ENCODE measurements at places on chromosomes 2 and 18.

DNA sequence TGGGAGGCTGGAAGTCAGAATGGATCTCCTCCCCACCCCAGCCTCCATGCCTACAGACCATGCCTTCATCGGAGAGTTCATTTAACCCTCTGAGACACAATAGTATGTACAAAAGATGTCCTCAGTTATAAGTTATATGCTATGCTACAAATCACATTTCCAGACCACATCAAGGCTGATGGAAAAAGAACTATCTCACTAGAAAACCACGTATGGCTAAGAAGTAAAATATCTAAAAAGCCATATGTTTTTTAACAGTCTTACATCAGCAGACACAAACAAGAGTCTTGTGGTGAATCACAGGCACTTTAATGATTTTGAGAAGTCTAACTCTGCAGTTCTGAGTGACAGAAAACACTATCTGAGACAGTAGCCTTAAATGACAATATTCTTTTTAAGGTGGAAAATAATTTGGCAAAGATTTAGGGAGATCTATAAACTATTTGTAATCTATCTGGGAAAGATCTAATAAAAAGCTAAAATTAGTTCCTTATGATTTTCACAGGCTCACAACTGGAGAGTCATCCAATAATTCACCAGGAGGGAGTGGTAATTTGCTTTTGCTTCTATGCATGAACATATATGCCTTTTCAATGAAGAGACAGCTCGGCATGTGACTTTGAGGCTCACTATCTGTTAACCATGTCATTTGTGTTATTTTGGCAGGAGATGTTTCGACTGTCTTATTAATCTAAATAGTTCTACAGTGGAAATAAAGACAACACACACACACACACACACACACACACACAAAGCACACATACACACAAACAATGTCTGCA is 197.5 kb downstream of the IRS1 start:
- DNase-seq: no peak

- peak; percentile 26 for DNase-seq
These were observed 50.0 kb downstream of the TMEM163 start for GRCh38 chr2:134668821-134669220.

- DNase-seq: no peak
These were observed 28.7 kb upstream of the LRRC30 start for GRCh38 chr18:7202169-7202568.

- DNase-seq: no peak
These were observed 525.9 kb downstream of the TMEM182 start for GRCh38 chr2:103287746-103288145.

DNA sequence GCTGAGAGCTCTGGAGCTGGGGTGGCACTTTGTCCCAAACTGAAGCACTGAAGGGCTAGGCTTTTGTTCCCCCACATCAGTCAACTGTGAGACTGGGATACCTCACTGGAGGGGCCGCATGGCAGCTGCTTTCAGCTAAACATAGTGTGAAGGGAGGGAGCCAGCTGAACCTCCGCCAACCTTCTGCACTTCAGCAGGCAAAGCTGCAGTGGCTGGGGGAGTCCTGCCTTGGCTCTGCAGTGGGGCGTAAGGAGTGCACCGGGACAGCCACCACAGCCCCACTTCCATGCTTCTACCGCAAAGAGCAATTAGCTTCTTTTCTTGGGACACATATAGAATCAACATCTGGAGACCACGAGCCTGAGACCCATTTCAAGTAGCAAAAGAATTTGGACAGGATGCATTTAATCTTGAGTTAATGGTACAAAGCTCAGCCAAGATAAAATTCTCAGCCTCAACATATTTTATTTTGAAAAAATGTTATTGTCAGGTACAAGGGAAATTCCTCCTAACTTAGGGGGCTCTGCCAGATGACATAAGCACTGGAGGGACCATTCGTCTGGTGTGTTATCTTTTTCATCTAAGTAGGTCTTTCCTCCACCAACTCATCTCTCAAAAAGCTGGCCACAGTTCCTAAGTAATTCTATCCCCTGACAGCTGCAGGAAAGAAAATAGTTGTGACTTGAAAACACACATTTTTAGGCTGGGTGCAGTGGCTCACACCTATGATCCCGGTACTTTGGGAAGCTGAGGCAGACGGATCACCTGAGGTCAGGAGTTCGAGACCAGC is 25.6 kb upstream of the MYCN start:
- DNase-seq: no peak

DNA sequence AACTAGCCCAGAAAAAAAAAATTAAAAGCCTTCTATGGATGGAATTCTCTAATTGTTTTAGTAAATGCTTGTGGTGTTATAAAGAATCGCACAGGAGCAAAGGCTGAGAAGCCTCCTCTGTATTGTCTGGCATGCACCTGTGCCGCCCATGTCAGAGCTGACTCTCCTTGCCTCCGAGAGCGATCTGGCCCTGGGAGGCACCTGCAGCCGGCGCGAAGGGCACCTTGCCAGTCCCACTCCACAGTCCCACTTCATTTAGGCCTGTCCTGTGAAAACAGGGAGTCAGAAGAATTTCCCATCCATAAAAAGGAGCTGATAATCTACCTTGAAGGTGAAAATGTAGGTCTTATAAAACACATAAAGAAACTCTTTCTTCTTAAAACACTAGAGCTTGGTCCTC is 170.9 kb upstream of the PXDN start:
- no peak for DNase-seq

- no peak for DNase-seq
These were observed 107.5 kb downstream of the TTC27 start for GRCh38 chr2:32735348-32735747.

GRCh38 chr2:198545411-198545810 is 741.0 kb downstream of the PLCL1 start:
- no peak for DNase-seq

- no peak for DNase-seq
These were observed 116.5 kb downstream of the DOCK10 start for GRCh38 chr2:224925810-224926100.

GRCh38 chr2:73337828-73338227 is 44.5 kb upstream of the EGR4 start:
- no peak for DNase-seq

DNA sequence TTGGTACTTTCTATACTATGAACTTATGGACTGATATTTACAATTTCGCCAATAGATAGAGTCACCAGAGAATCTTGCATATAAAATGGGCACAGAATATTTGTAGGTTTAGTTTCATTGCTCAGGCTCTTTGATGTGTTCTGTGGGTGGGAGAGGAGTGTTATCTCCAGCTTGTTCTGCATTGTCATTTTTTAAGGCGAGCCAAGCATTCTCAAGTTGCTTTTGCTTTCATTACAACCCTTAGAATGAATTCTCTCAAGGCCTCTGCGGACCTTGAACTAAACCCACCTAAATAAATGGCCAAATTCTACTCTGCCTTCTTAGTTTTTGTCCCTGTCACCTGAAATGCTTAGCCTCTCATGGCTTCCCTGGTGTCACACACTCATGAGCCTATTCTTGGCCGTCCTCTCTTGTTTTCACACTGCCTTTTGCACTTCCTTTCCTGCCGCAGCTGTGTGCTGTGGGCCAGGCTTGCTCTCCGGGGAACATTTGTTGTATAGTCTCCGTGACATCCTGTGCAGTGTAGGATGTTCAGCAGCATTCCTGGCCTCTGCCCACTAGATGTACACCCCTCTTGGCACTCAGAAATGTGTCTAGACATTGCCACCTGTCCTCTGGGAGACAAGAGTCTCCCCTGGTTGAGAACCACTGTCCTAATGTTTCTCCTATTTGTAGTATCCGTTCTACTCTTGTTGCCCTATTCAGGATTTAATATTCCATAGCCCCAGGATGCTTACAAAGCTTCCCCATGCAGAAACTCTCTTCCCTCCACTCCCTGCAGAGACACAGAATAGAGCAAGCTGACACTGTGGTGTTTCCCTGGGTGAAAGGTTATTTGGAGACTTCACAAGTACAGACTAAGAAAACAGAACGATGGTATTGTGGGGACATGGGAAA is 255.6 kb downstream of the PTPRM start:
- DNase-seq: no peak

GRCh38 chr2:170005702-170006101 is 172.2 kb upstream of the MYO3B start:
- no peak for DNase-seq

DNA sequence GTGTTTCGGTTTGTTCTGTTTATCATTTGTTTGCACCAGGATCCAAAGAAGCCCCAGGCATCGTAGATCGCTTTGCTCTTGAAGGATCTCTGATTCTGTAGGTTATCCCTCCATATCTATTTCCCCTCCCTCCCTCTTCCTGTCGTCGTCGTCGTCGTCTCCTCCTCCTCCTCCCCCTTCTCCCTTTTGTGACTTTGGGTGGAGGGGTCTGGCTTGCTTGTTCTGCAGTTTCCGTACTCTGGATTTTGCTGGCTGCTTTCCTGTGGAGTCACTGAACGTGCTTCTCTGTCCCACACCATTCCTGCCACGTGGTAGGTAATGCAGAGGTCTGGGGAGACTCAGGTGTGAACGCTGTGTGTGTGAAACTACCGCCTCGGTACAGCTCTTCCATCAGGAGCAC is 225.0 kb downstream of the LDLRAD4 start:
- no peak for DNase-seq

GRCh38 chr2:26455037-26455669 is 22.8 kb downstream of the OTOF start:
- DNase-seq: no peak

- DNase-seq: no peak
These were observed 6.4 kb downstream of the GPR35 start for GRCh38 chr2:240631548-240632305.

DNA sequence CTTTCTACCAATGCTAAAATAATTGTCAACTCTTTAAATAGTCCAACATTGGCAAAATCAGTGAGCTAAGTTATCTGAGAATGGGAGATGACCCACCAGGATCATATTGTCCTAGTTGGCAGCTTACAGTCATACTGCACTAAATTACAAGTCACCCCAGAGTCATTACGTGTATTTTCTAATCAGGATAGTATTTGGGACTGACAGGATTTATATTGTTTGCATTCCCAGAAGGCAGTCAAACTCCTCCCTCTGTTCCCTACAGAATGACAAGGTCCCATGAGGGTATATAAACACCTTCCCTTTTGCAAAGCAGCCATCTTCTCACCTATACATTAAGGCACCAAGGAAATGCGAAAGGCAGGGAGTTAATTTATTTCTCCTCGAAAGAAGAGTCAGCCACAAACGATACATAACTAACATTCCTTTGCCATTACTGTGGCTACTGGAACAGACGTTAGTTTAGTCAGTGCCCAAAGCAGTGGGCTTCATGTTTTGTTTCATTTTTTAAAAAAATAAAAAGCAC is 125.3 kb downstream of the ANTXR1 start:
- DNase-seq: no peak

DNA sequence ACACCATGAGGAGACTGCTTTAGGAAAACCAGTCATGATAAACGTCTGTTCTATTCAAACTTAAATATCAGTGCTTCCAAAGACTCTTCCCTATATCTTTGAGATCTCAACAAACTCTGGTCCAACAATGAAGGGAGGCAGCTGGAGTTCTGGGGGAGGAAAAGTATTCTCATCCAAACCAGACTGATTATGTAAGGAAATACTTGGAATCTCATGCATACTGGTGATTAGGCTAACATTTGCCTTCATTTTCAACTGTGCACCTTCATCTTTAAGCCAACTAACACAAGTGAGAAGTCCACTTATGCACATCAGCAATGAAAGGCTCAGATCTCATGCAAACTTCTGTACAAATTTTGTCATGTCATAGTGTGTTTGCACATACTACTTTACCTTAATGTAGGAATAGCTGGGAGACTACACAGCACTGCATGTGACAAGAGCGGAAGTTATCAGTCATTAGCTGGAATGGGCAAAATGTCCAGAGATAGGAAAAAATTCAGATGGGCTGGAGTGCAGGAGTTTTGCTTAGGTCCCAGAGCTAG is 67.5 kb upstream of the STK17B start:
- no peak for DNase-seq

- no peak for DNase-seq
These were observed 138.2 kb upstream of the OTOS start for GRCh38 chr2:240278661-240279060.

DNA sequence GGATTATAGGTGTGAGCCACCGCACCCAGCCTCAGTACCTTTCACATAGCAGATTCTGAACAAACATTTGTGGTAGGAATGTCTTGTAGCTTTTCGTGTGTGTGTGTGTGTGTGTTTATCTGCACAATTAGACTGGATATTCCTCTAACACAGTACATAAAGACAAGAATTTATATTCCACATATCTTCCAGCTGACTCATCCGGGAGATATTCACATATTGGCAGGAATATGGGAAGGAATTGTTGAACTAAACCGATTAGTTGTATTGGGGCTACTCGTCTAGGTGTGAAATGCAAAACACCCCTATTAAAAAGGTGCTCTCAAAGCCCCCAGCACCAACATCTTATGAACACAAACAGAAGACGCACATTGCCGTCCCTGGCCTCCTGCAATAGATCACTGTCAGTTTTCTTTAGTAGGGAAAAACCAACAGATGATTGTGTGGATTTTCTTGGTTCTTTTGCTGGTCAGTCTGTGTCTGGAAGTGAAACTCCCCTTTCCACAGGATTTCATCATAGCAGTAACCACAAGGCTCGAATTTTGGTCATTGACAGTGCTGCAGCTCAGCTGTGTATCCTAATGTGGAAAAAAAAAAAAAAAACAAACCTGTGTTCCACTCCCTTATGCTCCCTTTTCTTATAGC is 208.5 kb upstream of the ACVR2A start:
- no peak for DNase-seq

- no peak for DNase-seq
These were observed 73.8 kb upstream of the B3GNT7 start for GRCh38 chr2:231321556-231322334.

GRCh38 chr2:152238016-152238415 is 62.5 kb upstream of the STAM2 start:
- DNase-seq: no peak

GRCh38 chr2:217864963-217865772 is 137.6 kb downstream of the TNS1 start:
- no peak for DNase-seq

DNA sequence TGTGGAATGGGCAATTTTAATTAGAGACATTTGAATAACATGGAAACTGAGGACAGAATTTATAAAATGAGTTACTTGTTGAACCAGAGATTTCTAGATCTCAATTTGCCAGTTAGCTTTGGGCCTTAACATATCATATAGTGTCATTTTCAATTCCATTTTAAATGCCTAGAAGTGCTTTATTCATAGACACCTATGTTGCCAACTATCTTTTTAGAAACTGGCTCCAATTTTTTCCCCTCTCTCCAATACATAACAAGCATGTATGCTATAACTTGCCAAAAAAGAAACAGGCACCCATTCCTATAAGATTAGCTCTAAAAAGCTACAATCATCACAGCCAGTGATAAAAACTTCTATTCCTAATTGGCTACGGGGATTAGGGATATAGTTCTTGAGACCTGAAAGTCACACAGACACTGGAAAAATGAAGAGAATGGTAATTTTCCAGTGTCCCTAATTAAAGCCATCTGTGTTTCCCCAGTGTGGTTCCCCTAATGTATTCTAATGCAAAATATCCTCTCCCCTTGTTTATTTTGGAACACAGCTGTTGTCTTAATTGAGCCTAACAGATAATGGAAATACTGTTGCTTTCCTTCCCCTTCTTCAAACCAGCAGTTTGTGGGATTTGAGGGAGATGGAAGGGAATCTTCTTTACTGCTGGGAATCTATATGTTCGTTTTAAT is 205.5 kb upstream of the FSHR start:
- no peak for DNase-seq
